Stimulated activated CD4-positive, alpha-beta T cell treated with anti-CD3 and anti-CD28 coated beads, Interleukin-2, amount 100 ng/mL, for 24 hours (primary cell): ENCODE measurements at places on chromosomes 7 and 10.

GRCh38 chr10:95909561-95909960 lies 1.8 kb downstream of the CC2D2B start:
- DNase-seq = no peak

- DNase-seq = no peak
Observed at GRCh38 chr10:69088801-69089501, 1.0 kb downstream of the SRGN start.

- DNase-seq = no peak
Observed at GRCh38 chr10:90138844-90139243, 437.5 kb downstream of the KIF20B start.

GRCh38 chr7:132783824-132784223 lies 207.6 kb upstream of the PLXNA4 start:
- no peak for DNase-seq

DNA sequence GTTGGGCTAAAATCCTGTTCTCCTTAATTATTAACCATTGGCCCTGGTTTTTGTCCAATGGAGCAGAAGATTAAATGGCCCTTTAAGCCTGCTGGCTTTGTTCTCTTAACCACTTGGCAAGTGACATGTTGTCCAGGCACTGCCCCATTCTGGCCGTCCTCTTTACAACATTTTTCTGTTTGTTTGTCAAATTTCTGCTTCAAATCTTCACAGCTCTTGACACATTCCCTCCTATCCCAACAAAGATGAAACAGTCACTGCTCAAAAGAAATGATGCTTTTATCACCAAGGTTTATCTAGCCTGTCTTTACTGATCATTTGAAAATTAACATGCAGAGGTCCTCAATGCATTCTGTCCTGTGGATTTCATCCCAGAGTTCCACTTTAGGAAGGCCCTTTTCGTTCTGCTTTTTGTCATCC lies 700.4 kb downstream of the KCNMA1 start:
- DNase-seq = no peak

- DNase-seq = no peak
Observed at GRCh38 chr10:78757344-78757925, 311.3 kb upstream of the ZMIZ1 start.

DNA sequence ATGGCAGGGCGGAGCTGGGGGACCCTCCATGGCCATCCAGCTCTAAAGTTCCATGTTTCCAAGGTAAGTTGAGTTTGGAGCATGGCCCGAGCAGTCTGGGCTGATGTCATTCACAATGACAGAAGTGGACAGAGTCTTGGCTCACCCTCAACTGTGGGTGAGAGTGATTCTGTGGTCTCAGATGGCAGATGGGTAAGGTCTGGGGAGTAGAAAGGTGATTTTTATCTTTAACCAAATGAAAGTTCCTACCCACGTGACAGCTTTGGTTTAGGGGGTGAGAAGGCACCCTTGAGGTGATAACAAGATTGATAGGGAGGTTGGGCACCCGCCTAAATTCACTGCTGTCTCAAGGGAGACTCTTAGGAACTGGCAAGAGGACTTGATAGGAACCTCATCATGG lies 57.6 kb upstream of the PDZD8 start:
- no peak for DNase-seq

DNA sequence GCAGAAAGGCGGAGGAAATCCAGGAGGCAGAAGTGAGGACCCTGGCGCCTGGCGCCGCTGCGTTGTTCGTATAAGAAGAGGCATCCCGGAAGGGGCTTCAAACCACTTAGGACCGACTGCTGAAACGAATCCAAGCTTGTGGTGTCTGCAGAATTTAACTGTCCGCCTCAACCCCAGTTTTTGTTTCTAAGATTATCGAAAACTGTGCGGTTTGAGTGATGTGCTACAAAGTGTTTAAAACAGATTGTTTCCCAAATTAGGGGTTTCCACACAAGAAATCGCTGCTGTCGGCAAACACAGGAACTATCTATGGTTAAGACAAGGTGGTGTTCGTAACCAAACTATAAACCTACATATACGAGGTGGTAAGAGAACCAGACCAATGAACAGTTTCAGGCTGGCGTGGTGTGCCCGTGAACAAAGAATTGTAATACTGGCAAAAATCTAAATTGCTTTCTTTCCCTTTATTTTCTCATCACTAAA lies 835 bp upstream of the DGKI start:
- no peak for DNase-seq

GRCh38 chr7:7882888-7883287 lies 85.7 kb upstream of the GLCCI1 start:
- DNase-seq = no peak

- DNase-seq = peak; percentile 4
Observed at GRCh38 chr7:133253519-133253875, 619 bp downstream of the EXOC4 start.

DNA sequence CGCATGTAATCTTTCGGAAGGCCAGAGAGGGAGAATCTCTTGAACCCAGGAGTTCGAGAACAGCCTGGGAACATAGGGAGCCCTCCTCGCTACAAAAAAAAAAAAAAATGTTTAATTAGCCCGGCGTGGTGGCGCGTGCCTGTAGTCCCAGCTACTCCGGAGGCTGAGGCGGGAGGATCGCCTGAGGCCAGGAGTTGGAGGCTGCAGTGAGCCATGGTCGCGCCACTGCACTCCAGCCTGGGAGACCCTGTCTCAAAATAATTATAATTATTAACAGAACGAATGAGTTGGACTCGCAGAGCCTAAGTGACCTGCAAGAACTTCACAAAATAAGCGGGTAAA lies 794 bp downstream of the PCGF6 start:
- no peak for DNase-seq

- no peak for DNase-seq
Observed at GRCh38 chr7:139509535-139509934, 13.9 kb upstream of the CLEC2L start.

GRCh38 chr10:69817078-69817581 lies 15.4 kb downstream of the COL13A1 start:
- no peak for DNase-seq

DNA sequence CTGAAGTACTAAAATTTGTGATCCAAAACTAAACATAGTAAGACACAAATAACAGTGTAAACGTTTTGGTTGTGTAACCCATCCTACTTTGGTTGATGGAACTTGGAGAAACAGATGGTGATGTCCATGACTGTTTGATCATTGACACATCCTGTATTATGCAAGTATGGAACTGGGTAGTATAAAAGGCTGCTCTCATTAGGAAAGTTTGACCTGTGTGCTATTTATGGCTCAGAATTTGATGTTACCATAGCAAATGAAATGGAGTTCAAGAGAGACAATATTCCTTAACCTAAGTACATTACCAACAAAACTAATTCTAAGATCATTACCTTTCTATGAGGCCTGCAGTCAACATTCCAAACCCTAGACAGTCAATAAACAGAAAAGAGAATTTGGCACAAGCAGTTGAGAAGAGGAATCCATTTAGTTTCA lies 39.9 kb downstream of the DKK1 start:
- DNase-seq = no peak

- no peak for DNase-seq
Observed at GRCh38 chr10:124158592-124158991, 65.2 kb upstream of the CHST15 start.

GRCh38 chr10:103713676-103714075 lies 141.7 kb downstream of the SH3PXD2A start:
- no peak for DNase-seq

- DNase-seq = no peak
Observed at GRCh38 chr7:69898189-69898588, 299.9 kb downstream of the AUTS2 start.
